ENCODE measurements at places on chromosomes 5 and 9.

DNA sequence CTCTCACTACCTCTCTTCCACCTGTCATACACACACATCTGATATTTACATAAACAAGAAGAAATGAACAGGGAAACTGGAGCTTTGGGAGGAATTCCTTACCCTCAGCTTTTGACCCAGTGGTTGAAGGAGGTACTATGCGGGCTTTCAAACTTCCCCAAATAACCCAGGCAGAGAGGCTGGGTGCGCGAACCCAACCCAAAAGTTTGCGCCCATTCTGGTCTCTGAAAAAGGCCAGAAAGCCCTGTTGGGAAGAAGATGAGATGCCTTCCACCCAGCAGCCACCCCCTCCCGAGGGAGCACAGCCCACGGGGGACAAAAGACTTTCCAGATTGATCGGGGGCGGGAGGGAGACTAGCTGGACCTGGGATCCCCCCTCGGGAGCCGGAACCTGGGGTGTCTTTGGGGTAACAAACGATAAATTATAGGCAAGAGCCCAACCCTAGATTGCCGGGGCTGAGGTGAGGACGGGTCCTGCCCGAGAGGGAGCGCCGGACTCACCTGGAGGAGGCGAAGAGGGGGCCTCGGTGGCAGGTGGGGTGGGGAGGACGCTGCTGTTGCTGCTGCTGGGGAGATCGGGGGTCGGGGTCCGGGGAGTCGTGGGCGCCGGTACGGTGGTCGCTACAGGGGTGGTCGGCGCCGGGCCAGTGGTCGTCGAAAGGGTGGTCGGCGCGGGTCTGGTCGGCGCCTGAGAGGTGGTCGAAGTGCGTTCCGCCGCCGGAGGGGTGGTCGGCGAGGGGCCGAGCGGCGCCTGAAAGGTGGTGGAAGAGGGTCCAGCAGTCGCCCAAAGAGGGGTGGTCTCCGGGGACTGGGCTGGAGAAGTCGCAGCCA lies 798 bp downstream of the MEGF9 start:
- DNase-seq: no peak

GRCh38 chr9:123828449-123828848 lies 101.5 kb downstream of the DENND1A start:
- DNase-seq: no peak

- no peak for DNase-seq
Measured at GRCh38 chr5:32595118-32595517, 9.8 kb downstream of the SUB1 start.

GRCh38 chr9:121675381-121675780 lies 23.9 kb downstream of the DAB2IP start:
- no peak for DNase-seq

DNA sequence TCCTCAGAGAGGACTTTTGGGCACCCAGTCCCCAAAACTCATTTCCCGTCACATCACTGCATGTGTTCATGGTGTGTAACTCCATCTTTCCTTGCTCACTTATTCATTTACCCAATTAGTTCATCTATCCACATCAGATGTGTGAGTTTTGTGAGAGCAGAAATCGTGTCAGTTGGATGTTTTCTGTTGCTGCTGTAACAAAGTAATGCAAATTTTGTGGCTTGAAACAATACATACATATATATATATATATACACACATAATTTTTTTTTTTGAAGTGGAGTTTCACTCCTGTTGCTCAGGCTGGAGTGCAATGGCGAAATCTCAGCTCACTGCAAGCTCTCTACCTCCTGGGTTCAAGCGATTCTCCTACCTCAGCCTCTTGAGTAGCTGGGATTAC lies 70.5 kb upstream of the BOD1 start:
- no peak for DNase-seq

DNA sequence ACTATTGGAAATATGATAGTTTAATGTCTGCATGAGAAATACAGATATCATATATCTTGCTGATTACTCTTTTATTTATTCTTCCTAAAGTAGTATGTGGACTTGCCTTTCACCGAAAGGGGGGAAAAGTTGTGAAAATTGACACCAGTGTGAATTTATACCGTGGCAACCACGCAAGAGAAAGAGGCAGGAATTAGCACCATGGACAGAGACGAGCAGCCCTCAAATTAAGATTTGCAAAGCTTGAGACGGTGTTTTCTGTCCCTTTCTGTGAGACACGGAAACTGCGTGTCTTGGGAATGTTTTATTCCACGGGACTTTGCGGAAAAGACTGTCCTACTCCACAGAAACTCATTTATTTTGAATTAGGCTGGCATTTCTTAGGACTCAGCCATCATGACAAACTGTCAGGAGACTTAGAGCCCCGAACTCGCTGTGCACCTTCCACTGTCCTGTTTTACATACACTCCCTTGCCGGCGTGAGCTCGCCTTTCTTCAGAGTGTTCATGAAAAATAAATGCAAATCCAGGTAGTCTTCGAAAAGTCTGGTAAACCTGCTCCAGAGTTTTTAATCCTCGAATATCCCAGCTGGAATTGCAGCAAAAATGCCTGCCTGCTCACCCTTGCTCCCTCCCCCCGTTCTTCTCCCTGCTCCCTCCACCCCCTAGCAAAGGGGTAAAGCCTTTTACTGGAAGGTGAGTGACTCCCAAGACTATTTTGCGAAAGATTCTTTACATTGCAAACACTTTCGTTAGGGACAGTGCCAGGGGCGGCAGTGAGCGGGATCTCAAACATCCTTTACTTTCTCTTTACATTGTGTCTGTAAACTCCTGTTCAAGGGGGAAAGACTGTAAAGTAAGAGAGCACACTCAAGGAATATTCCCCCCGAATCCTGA lies 3.8 kb upstream of the ELAVL2 start:
- no peak for DNase-seq

DNA sequence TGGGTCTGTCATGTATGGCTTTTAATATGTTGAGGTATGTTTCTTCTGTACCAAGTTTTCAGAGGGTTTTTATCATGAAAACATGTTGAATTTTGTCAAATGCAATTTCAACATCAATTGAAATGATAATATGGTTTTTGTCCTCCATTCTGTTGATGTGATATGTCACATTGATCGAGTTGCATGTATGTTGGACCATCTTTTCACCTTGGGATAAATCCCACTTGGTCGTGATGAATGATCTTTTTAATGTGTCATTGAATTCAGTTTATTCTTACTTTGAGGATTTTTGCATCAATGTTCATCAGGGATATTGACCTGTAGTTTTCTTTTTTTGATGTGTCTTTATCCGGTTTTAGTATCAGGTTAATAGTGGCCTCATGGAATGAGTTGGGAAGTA lies 288.5 kb downstream of the PJA2 start:
- no peak for DNase-seq

Measured in activated CD8-positive, alpha-beta memory T cell treated with anti-CD3 and anti-CD28 coated beads for 1 hour (primary cell).